ENCODE measurements at places on chromosomes 1 and 21.
A peak's percentile ranks its signal among the peaks of the same experiment; 100 is the strongest.

DNA sequence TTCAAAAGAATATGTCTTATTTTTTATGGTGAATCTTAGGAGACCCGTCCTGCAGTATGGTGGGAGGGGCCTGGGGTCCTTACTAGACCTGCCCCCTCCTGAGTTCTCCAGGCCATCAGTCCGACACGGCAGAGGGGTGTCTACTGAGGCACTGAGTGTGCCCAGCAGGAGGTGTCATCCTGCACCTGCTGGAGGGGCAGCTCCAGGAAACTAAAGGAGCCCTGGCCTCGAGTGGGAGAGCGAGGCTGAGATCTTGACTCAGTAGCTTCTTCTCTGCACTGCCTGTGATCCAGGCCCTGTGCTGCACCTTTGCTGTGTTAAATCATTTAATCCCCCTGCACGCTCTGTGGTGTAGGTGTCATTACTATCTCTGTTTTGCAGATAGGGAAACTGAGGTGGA is 587.7 kb downstream of the PTPRU start:
- DNase-seq: no peak

DNA sequence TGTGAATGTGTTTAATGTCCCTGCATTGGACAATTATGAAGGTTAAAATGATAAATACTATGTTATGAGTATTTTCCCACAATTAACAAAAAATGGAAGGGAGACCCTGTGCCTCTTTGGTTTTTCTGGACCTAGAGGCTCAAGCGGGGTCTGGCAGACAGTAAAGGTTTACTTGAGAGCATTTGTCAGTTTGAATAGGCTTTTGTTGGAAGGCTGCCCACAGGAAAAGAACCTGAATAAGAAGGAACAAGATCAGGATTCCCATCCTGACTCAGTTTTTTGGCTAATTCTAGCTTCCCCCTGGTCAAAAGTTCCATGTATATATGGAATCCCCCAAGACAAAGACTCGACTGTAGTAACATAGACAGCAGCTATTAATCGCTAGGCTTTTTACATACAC is 150.9 kb upstream of the JUN start:
- DNase-seq: no peak

DNA sequence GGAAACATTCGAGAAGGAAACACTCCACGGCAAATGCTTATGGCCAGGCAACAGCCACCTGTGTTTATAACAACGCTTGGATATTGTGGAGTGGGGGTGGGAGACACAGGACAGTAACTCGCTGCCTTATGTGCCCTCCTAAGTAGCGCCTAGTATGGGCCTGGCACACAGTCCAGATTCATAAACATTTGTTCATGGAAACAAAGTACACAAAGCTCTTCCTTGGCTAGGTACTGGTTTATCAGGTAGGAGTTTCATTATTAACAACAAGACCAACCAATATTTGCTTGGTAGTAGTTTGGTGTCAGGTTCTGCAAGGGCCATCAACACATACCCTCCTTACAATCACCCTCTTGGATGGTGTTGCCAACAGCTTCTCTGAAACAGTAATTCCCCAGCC is 23.4 kb downstream of the TMCO4 start:
- no peak for DNase-seq

DNA sequence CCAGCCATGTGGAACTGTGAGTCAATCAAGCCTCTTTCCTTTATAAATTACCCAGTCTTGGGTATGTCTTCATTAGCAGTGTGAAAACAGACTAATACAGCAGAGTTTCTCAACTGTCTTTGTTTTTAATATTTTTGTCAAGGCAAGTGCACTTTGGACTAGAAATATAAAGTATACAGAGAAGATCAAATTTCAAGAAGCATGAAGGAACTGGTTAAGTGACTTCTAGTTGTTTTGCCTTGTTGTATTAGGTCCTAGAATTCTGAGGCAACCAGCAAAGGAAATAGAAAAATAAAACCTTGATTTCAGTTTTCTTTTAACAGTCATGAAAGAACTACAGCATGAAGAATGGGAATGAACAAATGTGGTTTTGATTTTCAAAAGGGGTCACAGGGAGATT is 131.1 kb upstream of the PTGFR start:
- no peak for DNase-seq

- peak; percentile 26 for DNase-seq
Observed at GRCh38 chr1:180863158-180863775, 49.4 kb upstream of the KIAA1614 start.

- DNase-seq: no peak
Observed at GRCh38 chr1:168734946-168735345, 5.9 kb upstream of the DPT start.

GRCh38 chr1:224434691-224435317 is at the start of gene WDR26:
Gene WDR26 (minus strand): TSS chr1:224434797.
- peak; percentile 84 for DNase-seq
